Choroid plexus epithelial cell (primary cell): ENCODE measurements at places on chromosomes 5 and 9.

DNA sequence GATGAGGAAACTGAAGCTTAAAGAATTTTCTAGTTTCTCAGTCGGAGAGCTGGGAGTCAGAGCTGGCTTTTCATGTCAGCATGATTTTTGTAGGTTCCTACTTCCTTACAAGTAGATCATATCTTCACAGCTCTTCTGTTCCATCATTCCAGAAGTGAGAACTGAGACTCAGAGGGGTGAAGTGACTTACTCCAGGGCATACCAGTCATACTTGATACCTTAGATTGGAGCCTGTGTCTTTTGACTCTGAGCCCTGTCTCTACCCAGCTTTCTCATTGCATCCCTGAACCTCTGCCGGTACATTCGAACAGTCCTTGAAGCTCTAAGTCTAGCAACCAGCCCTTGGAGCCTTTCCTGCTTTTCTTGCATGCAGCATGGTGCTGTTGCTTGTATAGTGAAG is 53.3 kb downstream of the MCCC2 start:
- no peak for DNase-seq

GRCh38 chr9:129146441-129146941 is 31.6 kb downstream of the IER5L start:
- DNase-seq, result no peak

- DNase-seq, result peak; percentile 30
Measured at GRCh38 chr5:54480296-54480695, 24.8 kb downstream of the HSPB3 start.

DNA sequence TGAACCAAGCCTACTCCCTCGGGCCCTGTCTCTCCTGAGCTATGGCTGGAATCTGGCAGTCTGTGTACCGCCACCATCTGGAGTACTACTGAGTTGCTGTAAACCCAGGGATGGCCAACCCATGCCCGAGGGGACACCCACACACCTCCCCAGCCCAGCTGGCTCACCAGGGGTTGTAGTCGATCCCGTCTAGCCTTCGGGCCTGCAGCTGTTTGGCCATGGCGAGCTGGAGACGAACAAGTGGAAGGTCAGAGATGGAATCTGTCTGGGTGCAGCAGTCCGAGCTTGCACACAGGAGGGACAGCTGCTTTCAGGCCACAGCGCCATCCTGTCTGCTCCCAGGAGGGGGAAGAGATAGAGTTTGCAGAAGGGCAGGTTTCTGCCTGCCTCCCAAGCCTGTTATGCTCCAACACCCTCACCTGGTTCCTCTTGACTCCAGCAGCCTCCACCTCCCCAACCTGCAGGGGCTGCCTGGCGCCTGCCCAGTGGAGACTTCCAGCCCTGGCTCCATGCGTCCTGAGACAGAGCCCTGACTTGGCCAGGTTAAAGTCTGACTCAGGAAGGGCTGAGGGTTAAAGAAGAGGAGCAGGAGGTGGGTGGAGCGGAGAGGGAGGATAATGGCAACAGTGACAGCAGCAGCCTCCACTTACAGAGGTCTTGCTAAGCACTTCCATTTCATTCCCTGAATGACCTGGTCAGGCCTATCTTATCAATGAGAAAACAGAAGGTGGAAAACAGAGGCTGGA is 15.8 kb upstream of the SPOUT1 start:
- peak; percentile 28 for DNase-seq

GRCh38 chr5:74631081-74631953 is 9.2 kb downstream of the ENC1 start:
- peak; percentile 87 for DNase-seq

DNA sequence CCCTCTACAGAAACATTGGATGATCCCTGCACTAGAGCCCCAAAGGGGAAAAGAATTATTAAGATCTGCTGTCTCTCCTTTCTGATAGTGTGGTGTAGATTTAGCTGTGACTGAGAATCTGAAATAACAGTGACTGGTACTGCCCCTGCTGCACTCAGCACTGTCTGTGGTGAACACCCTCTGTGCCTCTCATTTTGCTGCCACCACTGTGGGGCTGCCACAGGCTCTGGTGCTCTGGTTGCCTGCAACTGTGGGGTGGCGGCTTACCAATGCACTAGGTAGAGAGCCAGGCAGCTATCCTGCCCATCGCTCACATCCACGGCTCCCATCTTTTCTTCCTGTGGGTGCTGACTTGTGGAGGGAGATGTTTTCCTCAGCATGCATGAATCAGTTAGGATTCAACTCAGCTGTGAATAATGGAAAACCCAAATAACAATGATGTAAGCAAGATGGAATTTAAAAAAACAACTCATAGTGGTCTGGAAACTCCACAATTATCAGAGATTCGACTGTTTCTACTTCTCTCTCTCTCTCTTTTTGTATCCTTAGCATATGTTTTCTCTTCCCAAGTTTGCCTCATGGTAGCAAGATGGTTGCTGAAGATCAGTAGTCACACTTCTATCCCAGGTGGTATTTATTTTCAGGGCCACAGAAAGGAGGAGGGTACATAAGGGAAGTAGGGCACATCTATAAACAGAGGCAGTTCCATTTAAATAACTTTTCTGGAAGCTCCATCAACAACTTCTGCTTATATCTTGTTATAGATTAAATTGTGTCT is 99.8 kb upstream of the DAP start:
- peak; percentile 41 for DNase-seq

DNA sequence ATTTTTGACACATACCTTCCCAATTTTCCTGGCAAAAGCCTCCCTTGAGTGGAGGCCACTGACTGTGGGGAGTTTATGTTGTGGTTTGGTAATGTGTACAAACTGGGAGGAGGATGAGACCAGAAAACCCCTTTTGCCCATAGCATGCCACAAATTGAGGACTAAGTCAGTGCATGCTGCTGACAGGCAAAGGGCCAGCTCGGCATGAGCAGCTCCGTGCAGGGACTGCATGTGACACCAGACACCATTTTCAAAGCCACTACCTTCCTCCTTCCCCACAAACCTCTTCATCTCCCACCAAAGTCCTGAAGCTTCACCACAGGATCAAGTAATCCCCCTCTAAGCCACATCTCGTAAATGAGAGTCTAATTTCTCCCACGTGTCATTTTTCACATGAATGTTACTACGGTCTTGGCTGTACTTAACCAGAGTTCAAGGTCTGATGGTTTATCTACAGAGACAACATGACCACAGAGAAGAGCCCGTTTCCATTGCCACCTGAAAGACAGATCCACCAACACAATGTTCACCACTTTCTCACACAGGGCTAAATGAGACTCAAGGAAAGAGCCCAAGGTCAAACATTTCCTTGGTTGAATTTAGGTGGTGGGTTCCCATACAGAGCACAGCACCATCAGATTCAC is 106.5 kb downstream of the NFIB start:
- DNase-seq, result no peak

DNA sequence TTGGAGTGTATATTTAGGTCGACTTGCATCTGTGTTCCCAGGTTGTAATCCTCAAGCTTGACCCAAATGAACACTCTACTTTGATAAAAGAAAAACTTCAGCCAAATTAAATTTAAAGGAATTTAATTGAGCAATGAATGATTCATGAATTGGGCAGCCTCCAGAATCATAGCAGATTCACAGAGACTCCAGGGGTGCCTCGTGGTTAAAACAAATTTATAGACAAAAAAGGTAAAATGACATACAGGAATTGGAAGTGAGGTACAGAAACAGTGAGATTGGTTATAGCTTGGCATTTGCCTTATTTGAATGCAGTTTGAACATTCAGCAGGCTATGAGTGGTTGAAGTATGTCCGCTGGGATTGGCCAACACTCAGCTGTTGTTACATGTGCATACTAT is 21.6 kb upstream of the SPATA31D4 start:
- peak; percentile 60 for DNase-seq

DNA sequence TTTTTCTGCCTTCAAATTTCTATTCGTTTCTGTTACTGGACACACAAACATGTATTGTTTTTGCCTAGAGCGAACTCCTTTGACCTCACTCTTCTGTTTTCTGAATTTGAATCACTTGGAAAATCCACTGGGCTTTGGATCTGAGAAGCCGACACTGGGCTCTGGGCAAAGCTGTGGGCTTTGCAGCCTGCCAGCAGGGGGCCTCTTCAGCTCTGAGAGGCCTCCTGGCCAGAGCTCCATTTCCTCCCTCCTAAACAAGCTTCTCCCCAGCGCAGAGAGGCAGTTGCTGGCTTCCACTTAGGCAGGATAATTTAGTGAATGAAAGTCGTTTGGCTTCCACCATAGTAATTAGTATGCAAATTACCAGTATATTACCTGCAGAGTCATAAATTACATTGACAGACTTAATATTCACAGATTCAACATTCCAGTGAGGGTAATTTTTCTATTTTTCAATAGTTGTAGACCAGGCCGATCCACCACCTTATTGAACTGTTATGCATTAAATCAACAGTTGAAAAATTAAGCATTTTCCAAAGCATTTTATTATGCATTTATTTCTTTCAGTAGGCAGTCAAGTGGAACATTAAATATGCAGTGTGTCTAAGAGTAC is 104.0 kb upstream of the ZNF366 start:
- peak; percentile 89 for DNase-seq

DNA sequence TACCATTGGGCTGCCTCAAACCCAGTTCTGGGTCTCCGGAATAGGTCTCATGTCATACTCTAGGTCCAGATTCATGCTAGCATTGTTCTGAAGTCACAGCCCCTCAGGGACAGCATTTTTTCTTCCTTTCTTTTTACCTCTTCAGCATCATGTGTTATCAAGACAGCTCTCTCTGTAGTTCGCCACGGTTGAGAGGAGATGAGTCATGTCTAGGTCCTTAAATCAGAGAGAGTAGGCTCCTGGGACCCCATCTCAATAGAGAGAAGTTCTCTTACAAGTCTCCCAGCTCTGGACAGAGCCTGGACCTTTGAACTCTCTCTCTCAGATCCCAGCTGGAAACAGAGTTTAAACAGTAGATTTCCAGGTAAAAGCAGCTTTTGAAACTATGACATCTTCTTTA is 332.4 kb upstream of the CD180 start:
- no peak for DNase-seq

GRCh38 chr5:88736494-88736893 is 146.5 kb downstream of the MEF2C start:
- DNase-seq, result no peak

DNA sequence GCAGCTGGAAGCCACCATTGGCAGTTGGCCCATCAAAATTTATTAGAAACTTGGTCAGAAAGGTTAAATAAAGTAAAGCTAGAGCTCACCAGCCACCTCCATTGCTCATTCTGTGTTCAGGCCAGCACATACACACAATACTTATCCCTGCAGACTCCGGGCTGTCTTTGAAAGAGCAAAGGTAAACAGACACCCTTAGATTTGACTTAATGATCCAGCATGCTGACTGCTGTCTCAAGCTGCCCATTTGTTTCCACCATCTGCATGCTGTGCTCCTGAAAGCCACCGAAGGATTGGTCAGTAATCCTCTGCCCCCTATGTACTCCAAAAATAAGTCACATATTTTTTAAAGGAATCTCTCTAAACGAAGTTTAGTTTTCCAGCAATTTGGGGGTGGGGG is 1059.8 kb upstream of the DMAC1 start:
- DNase-seq, result no peak

DNA sequence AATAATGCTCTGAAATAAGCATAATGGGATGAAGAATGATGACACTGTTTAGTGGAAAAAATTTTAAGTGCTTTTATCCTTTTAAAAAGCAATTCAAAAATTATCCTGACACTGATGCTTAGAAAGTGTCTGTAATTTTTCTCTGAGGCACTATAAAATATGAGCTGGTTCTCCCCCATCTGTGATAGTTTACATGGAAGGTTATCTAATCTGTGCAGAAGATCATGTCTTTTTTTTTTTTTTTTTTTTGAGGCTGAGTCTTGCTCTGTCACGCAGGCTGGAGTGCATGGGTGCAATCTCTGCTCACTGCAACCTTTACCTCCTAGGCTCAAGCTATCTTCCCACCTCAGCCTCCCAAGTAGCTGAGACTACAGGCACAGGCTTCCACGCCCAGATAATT is 15.2 kb upstream of the TAF11L2 start:
- no peak for DNase-seq

DNA sequence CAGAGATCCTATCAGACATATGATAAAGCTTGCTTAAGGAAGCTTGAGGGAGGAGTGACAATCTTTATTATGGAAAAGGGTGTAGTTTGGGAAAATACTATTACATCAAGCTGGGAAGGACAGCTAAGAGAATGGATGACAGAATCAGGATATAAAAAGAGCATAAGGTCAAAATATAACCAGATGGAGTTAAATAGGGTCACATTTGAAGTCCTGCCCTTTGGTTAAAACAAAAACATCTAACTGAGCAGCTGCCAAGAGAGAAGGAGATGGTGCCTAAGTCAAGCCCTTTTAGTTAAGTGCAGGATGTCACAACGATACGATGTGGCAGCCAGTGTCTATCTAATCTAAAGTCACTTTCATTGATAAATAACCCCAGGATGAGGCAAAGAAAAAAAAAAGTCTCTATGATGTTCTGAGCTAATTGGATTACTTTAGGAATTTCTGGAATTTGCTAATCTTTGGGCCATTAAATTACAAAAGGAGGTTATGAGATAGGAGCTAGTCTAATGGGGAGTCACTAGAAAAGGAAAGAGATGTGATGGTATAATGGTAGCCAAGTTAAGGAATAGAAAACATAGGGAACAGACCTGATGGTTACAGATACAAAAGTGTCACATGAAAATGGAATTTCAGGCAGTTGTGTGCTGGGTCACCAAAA is 365.2 kb downstream of the PDE4D start:
- no peak for DNase-seq

DNA sequence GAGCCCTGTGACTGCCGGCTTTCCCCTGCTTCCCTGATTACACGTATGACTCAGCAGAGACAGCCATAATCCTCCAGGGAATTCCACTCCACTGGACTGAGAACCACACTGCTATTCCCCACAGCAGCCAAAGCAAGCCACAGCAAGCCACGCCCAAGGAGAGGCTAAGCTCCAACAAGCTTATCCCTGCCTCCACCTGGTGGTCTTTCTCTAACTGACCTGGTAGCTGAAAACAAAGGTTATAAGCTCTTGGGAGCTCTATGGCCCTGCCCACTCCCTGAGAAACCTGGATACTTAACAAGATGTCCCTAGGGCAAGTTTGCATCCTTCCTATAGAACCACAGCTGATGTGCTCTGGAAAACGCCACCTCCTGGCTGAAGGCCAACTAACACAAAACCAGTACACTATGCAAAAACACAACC is 613.7 kb upstream of the CDH18 start:
- DNase-seq, result peak; percentile 61

DNA sequence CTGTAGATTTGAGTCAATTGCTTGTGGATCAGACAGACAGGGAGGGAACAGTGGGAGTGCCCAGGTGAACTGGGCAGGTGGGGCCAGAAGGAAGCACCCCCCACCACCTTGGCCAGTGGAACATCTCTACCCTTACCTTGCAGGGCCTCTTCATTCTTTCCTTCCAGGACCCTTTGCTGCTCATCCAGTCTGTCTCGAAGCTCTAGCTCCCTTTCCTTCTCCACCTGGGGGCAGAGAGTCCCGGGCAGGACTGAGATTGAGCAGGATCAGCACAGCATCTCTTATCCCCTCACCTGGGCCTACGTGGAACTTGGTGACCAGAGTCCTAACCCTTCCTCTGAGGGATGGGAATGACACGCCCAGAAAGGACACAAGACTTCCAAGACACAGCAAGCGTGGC is 25.0 kb downstream of the CCDC69 start:
- no peak for DNase-seq

DNA sequence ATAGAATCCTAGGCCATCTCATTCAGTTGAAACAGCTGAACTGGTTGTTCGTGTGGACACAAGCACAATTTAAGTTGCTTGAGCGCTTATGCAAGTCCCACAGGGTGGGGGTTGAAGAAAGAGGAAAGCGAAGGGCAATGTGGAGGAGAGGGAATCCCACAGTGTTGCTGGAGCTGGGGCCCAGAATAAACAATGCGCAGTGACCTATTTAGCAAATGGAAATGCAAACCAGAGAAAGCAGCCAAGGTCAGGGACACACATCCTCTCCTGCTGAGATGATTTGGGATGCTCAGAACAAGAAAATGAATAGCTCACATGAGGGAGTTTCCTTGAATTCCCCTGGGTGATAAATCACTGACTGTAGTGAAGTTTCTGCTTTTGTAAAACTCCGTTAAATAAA is 838.3 kb downstream of the TLE4 start:
- DNase-seq, result peak; percentile 95
